Caki2 (cell line): ENCODE measurements at places on chromosomes 7 and 10. TPM values are rescaled to one million over a fixed set of nuclear protein-coding genes. Genes with fewer than 3 reads are reported as not detected.
A peak's percentile ranks its signal among the peaks of the same experiment; 100 is the strongest.

GRCh38 chr7:25103773-25104172 is 21.3 kb downstream of the CYCS start:
- no peak for DNase-seq

GRCh38 chr10:50152792-50153272 is 85.1 kb downstream of the WASHC2A start:
- DNase-seq: no peak

- DNase-seq: no peak
Observed at GRCh38 chr10:114408968-114409444, 4.7 kb upstream of the AFAP1L2 start.

The VWA2 gene
- not detected in 2 replicates for total RNA-seq

- no peak for DNase-seq
Observed at GRCh38 chr10:7598771-7599170, 68.0 kb downstream of the ITIH5 start.

GRCh38 chr7:151088856-151089699 is 2.8 kb downstream of the AGAP3 start:
- no peak for DNase-seq

The ST8SIA6 gene
- total RNA-seq: not detected in 2 replicates

The CNPY1 gene
- total RNA-seq: not detected in 2 replicates

DNA sequence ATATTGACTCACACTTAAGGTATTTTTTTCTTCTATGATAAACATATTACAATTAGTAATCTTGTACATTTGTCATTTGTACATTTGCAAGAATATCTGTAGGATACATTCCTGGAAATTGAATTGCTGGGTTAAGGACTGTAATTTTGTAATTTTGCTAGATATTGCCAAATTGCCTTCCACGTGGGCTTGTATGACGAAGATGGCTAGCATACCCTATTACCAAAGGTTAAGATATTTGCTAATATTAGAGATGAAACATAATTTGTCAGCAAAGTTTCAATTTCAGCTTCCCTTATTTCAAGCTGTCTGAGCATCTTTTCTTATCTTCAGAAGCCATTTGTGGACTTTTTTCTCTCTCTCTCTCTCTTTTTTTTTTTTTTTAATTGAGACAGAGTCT is 1.0 kb upstream of the LYZL2 start:
- no peak for DNase-seq

DNA sequence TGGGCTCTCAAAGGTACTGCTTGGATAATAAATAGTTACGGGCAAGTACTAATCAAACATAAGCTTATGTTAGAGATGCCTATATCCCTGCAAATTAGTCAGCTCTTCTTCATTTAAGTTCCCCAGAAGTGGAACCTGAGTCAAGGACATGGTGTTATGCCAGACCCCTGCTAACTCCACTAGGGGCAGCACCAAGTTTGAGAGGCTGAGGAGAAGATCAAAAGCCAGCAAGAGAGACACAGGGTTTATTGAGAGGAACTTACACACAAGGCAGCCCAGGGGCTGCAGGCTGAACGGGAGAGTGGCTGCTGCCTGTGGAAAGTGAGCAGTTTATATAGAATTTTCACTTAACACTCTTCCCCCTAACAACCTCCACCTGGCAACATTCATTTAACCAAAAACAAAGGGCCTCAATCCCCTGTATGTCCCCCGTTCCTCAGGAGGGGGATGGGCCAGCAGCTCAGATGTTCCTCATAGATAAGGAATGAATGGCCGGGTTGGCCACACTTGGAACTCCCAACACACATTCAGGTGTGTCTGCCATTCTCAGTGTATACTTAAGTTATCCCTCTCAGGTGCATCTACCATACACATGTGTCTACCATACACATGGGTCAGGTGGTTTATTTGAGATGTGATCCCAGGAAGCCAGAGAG is 62.6 kb upstream of the GHITM start:
- no peak for DNase-seq

GRCh38 chr10:28924717-28925116 is 247.4 kb downstream of the BAMBI start:
- no peak for DNase-seq

DNA sequence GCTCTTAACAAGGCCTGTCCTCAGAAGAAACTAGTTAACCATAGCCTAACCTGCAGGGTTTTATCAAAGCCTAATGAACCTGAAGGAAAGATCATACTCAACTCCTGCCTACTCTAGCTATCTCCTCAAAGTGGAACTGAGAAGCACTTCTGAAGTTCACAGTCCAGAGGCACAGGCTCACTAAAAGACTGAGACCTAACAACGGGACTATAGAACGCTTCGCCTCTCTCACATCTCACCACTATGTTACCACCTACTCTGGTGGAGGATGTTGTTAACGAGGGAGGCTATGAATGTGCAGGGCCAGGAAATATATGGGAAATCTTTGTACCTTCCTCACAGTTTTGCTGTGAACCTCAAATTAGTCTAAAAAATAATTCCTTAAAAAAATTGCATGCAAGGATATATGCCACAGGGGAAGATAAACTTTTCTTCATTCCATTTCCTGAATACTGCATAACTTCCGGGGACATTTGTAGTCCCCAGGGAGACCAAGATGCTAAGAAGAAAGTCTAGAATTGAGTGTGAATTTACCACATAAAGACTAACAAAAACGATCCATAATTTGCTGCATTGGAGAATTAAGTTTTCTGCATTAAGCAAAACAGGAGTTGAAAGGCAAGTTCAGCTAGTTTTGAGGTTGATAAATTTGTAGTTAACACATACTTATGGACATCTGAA is 21.6 kb downstream of the LIPJ start:
- DNase-seq: no peak

DNA sequence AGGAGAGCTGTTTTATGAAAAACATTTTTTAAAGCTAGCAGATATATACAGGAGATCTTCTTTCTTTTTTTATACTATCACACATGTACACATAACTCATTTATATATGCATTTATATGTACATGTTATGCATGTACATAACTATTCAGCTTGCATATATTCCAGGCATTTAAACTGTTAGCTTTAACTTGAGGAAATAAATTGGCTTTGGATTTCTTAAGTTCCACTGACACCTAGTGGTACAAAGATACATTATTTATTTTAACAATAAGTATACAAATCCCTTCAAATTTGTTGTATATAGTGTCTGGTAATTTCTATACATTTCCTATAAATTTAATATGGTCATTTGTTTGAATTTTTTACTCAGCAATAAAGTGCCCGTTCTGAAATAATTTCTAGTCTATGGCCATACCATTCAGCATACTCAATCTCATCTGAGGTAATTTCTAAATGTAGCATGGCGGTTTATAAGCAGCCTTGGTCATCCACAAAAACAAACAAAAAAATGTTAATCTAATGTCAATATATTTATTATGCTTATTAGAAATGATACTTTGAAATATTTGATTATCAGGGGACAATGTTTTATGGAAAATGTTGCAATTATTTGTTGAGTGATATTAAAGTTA is 11.6 kb downstream of the ZDHHC6 start:
- DNase-seq: no peak

DNA sequence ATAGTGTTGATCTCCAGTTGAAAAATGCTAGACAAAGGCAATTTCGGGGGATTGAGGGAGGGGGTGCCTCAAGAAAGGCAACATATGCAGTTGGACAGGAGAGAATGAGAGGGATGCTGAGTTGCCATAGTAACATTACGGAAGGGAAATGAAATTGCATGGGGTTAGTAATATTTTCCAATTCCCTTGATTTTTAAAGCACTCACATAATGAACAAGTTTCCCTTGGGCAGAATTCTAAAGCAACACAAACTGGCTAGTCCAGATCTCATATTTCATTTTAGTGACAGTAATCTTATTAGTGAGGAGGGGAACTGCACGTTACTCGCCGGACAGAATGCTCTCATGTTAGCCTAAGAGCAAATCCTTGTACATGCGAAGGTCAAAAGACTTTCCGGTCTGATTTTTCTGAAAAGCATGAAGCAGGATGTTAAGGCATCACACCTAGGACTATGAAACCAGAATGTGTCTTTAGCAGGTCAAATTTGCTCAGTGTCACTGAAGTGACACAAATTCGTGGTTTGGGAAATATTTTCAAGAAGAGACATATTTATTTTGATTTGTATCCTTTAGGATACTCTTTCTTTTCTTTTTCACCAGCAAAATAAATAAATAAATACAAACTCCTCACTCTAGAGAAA is 165.5 kb downstream of the ANK3 start:
- no peak for DNase-seq

- DNase-seq: no peak
Observed at GRCh38 chr7:85336086-85336485, 149.2 kb upstream of the SEMA3D start.

- no peak for DNase-seq
Observed at GRCh38 chr10:14579405-14579804, 195.3 kb downstream of the FAM107B start.

DNA sequence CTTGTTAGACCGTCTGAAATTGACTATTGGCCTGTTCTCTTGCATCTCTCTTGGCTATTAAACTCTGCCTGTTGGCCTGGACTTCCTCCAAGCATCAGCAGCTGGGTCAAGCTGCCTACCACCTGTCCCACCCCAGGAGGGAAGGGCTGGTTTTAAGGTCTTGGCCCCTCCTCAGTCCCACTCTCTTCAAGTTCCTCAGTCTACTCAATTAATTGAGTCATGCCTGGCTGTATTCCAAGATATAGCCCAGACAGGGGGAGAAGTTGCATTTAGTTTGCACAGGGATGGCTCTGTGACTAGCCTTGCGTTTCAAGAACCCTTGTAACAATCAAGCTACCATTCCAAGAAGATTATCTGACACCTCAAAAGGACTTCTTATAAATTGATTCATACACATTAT is 113.8 kb upstream of the GLI3 start:
- DNase-seq: peak; percentile 5

- peak; percentile 83 for DNase-seq
Observed at GRCh38 chr7:99562832-99563231, 4.4 kb downstream of the ZNF655 start.

The SLC18A3 gene
- total RNA-seq: not detected in 2 replicates

DNA sequence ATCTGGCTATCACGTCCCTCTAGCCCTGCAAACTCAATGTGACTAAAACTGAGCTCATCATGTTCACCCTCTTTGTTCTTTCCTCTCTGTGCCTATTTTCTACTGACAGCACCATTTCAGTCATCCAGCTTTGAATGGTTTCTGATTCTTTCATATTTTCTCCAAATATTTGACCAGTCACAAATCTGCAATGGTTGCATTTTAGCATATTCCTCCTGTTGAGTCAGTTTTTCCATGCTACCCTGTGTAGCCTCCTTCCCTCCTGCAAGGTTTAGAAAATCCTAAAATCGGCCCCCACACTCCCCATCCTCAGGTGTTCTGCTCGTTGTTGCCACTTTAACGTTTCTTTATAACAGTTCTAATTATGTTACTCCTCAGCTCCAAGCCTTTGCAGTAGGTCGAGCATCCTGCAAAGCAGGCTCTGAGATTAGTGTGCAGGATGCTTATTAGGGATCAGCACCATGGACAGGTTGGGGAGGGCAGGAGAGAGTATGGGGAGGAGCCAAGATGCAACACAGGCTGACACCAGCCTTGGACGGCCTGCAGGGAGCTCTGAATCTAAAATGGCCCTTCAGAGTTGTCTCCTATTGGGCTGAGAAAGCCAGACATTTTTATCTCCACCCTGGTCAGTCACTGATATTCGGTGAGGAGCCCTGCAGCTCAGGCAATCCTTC is 531.0 kb upstream of the COBL start:
- peak; percentile 6 for DNase-seq

DNA sequence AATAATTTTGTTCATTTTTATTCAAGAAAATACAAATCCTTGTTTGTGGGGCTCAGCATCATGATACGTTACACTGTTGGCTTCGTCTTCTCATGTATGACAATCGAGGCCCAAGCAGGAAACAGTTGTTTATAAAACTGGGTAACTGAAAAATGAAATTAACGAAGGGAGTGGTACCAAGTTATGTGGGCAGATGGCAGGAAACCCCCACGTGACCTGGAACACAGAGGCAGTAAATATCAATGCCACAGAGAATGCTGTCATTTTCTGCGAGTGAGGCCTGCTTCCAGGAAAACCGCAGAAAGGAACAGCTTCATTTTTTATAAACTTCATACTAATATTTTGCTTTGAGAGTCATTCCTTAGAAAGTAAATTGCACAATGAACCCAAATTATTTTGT is 201.0 kb upstream of the ADARB2 start:
- DNase-seq: no peak

The LLCFC1 gene
- total RNA-seq: not detected in 2 replicates

- DNase-seq: no peak
Observed at GRCh38 chr10:121990015-121990677, 1.2 kb downstream of the TACC2 start.

GRCh38 chr7:133060004-133060403 is 21.9 kb downstream of the CHCHD3 start:
- no peak for DNase-seq

DNA sequence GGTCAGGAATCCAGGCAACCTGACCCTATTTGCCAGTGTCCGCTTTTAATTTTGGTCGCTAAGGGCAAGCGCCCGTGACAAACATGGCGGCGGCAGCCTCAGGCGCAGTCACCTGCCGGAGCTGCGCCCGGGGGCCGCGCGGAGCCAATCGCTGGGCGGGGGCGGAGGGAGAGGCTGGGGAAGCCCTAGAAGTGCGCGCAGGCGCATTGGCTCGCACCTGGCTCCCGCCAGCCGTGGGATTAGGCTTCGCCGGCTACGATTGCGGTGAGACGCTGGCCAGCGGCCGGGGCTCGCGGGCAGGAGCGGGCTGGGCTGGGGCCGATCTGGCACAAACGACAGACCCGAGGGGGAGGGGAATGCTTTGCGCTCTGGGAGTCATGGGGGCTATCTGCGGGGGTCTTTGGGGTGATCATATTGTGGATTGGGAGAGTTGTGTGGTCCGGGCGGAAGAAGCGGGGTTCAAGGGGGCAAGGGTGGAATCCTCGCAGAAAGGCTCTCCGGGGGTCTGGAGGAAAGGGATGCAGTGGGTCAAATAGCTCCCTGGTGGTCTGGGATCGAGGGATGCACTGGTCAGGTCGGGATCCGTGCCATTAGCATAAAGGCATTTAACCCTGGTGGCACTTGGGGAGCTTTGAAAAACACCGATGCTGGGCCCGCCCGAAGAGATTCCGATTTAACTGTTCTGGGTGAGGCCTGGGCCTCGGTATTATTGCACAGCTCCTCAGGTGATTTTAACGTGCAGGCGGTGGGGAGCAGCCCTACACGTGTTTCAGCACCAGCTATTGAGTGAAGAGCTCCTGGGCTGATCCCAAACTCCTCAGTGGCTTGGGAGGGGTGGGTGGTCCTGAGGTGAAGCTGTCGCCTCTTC is 10.1 kb upstream of the C10orf95 start:
- DNase-seq: peak; percentile 77
